ENCODE measurements at places on chromosomes 16 and 17.

- DNase-seq = no peak
These were observed 37.3 kb upstream of the ICAM2 start for GRCh38 chr17:64057701-64058263.

- DNase-seq = no peak
These were observed 36.8 kb downstream of the SOCS1 start for GRCh38 chr16:11219178-11219577.

DNA sequence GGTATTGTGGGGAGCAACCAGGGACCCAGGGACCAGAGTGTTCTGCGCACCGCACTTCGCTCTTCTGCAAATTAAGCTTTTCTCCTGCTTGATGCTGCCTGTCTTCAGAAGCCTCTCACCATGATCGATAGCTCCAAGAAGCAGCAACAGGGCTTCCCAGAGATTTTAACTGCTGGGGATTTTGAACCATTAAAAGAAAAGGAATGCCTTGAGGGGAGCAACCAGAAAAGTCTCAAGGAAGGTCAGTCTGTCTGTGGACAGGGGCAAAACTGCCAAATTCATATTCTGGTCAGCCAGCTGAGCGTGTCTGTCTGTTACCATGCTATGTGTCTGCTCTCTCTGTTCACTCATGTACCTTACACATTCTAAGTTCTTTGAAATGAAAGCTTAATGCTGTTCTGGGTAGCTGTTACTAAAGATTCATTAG lies 115.7 kb downstream of the MRTFB start:
- no peak for DNase-seq

GRCh38 chr17:39114723-39115122 lies 36.7 kb downstream of the PLXDC1 start:
- DNase-seq = no peak

DNA sequence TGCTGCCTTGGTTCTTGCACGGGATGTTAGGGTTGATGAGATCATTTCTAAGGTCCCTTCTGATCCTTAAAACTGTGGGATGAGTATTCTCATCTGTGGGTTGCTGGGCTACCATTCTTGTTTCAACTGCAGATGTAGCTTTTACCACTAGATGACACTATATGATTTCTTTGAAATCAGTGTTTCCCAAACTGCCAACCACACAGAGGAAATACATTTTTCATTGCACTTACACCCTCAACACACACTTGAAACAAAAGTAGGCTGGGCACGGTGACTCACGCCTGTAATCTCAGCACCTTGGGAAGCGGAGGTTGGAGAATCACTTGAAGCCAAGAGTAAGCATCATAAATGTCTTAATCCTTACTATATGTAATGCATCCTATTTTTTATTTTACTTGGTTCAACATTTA lies 15.3 kb downstream of the LCMT1 start:
- DNase-seq = peak; percentile 62

DNA sequence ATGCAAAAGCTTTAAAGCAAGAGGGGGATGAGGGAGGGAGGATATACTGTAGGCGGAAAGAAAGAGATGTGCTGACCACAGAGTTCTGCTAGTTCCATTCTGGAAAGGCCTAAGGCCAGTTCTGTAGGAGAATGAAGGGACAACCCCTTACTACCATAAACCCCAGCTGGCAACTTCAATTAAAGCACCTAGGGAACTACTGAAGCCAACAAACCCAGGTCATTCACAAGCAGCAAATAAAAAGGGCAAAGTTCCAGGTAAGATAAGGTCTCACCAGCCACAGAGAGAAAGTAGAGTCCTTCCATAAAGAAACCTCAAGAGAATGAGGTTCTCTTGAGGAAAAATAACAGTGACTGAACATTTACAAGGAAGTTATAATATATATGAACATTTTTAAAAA lies 12.8 kb downstream of the TERF2 start:
- DNase-seq = no peak

GRCh38 chr16:16143038-16143763 lies 80.1 kb downstream of the ABCC6 start:
- peak; percentile 46 for DNase-seq

DNA sequence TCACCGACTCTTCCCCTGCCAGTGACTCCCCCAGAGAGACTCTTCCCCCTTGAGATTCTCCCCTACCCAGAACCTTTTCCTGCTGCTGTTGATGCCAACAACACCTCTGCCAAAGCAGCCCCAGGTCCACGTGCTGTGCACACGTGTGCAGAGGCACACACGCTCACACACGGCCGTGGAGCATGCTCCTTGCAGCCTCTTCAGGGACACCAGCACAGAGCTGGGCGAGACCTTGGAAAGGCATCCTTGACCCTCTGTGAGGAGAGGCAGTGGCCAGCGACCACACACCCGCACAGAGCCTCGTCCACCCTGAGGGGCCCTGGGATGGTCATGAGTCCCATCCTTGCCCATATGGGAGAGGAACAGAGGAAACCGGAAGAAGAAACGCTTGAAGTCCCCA lies 181.9 kb downstream of the RBFOX3 start:
- DNase-seq = no peak

DNA sequence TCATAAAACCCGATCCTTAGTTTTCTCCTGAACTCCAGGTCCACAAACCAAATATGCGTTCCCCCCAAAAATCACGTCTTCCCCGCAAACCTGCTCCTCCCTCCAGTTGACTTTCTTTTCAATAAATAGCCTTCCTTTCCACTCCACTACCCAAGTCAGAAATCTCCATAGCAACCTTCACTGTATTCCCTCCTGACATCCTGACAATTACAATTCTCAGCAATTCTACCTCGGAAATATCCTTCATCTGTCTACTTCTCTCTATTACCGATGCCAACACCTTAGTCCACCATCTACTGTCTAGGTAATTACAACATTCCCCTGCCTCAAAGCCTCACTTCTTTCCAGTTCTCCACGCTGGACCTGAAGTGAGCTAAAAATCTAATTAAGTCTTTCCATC lies 50.7 kb downstream of the SMURF2 start:
- DNase-seq = no peak

DNA sequence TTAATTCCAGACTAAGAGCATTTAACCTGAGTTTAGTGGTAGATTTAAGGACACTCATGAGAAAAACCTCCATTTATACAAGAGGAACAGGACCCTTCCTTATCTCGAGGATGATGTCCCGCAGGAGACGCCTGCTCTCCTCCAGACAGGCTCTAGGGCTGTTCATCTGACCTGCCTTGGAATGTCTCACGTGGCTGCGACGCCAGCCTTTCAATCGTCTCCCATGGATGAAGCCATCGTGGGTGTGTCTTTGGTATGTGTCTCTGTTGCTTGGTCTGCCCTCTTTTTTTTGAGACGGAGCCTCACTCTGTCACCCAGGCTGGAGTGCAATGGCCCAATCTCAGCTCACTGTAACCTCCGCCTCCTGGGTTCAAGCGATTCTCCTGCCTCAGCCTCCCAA lies 16.5 kb downstream of the CHMP6 start:
- DNase-seq = no peak

- no peak for DNase-seq
These were observed 622 bp downstream of the CUEDC1 start for GRCh38 chr17:57954397-57955182.

DNA sequence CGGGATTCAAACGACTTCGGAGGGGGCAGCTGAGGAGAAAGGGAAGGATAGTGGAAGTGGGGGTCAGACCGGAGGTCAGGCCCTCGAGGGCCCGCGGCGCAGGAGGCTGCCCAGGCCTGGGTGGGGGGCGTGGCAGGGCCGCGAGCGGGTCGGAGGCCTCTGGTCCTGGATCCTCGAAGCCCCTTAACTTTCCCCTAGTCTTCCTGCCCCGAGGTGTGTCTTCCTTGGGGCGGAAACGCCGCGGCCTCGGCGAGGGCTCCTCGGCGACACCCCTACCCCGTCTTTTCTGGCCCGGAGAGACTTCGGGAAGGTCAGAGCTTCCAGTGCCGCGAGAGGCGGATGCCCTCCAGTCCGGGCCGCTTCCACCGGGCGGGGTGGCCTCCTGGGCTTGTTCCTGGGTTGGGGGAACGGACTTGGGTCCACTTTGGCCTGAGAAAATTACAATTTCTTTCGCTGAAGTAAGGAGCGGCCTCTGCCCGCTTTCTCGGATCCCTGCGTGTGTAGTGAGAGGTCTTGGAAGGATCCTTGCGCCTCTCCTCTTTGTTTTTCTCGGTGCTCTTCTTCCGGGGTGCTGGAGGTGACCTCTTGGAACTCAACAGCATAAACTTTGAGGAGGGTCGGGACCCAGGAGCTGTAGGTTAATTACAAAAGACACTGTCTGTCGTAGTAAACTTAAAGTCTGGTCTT lies 491 bp downstream of the IST1 start:
- peak; percentile 46 for DNase-seq

- DNase-seq = no peak
These were observed 17.4 kb downstream of the ZDHHC7 start for GRCh38 chr16:84993926-84994325.

DNA sequence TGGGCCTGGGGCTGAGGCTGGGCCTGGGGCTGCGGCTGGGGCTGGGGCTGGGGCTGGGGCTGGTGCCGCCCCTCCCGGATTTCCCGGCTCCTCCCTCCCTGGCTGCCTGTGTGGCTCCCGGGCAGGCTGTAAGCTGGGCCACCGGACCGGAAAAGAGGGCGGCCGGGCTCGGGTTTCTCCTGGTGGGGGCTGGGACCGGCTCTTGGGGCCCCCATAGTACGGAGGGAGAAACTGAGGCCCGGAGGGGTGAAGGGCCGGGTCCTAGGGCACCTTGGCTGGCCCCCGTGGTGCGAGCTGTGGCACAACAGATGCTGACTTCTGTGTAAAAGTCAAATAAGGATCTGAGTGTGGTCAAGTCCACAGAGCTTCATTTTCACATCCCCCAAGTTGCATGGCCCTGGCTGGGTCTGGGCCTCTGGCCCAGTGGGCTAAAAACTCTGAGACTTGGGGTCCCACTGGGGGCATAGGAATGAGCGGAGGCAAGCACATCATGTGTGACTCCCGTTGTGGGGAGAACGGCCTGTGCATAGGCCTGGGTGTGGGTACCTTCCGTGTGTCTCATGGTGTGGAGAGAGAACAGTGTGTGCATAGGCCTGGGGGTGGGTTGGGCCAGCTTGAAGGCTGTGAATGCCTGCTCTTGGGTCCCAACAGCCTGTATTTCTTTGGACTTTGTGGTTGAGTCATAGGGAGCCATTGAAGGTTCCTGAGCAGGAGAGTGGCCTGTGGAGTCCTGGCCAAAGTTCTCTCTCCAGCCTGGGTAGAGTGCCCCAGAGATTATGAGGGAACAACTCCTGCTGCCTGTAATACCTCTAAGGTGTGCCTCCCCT lies 123.9 kb upstream of the CIBAR2 start:
- DNase-seq = no peak

DNA sequence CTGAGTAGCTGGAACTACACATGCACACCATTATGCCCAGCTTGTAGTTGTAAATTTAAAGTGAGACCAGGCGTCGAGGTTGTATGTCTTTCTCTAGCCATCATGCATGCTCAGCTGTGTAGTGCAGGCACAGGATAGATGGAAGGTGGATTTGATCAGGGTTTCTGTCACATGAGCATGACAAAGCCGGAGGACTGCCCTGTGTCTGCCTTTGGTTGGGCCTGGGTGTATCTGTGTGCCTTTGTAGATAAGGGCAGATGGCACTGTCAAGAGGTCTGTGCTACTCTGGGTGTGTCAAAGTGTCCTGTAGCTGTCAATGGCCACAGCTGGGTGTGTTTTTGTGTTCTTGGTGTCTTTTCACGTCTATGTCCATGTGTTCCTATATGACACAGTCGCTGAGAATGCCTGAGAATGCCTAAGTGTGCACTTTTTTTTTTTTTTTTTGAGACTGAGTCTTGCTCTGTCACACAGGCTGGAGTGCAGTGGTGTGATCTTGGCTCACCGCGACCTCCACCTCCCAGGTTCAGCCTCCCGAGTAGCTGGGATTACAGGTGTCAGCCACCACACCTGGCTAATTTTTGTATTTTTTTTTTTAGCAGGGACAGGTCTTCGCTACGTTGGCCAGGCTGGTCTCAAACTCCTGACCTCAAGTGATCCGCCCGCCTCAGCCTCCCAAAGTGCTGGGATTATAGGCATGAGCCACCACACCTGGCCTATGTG lies 4.1 kb upstream of the NAGS start:
- peak; percentile 82 for DNase-seq

DNA sequence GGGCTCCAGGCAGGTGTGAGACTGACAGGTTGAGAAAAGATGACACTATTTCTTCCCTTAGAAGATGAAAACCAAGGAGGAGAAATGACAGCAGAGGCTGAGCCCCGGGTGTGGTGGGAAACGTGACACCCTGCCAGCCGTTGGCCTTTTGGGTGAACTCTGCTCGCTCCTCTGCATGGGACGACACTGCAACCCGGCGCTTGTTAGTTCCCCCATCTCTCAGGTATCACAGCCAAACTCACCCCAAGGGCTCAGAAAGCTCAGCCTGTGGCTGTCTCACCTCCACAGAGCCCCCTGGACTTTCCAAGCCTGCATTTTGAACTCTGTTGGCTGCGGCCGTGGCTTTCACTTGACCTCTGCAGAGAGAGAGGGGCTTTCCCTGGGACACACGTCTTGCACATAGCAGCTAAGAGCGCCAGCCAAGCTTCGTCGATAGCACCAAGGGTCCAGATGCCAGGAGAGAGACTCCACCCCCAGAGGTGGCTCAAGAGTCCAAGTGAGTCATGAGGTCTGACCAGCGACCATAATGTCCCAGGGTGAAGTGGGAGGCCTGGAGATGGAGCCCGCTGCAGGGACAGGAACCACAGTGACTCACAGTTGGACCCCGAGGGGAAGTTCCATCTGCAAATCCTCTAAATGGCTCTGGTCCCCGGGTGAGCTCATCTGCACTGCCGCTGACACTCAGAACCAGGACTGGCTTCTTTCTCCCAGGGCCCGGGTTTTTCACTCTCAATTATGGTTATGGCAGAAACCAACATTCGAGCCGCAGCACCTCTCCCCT lies 301.9 kb downstream of the SOX9 start:
- DNase-seq = no peak

DNA sequence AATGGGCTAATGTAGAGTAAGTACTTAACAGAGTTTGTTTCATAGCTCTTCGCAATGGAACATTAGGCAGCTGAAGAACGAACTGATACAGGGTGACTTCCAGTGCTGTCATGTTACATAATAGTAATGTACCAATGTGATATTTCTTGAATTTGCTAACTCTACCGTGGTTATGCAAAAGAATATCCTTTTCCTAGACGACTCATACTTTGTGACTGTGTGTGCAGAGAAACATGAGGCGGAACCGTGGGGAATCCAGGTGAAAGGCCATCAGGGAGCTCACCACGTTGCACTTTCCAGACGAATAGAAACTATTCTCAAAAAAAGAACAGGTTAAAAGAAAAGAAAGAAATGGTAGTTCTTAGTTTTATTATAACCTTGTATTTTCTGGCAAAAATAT lies 13.2 kb downstream of the NOB1 start:
- no peak for DNase-seq
